ENCODE measurements at places on chromosomes 3 and 15. TPM values are rescaled to one million over a fixed set of nuclear protein-coding genes. Genes with fewer than 3 reads are reported as not detected.

GRCh38 chr15:92164327-92165000 lies 229.2 kb upstream of the ST8SIA2 start:
- peaks cover 11% of the 10 kb centered on the region for H3K4me1 ChIP-seq
- no peak overlapping the region for H3K4me3 ChIP-seq
- H3K36me3 ChIP-seq = peaks cover 15% of the 10 kb centered on the region
- DNase-seq = no peak
- H3K27ac ChIP-seq = no peak overlapping the region

GRCh38 chr15:76293361-76293760 lies 17.9 kb downstream of the ETFA start:
- peaks cover 7% of the 10 kb centered on the region for H3K4me1 ChIP-seq
- H3K27ac ChIP-seq = no peak overlapping the region
- H3K27me3 ChIP-seq = no peaks in the 10 kb centered on the region
- no peak overlapping the region for H3K4me3 ChIP-seq
- DNase-seq = no peak
- H3K36me3 ChIP-seq = peaks cover 24% of the 10 kb centered on the region

- H3K4me3 ChIP-seq = no peak overlapping the region
- no peaks in the 10 kb centered on the region for H3K27me3 ChIP-seq
- no peak for DNase-seq
- no peaks in the 10 kb centered on the region for H3K36me3 ChIP-seq
- no peak overlapping the region for H3K27ac ChIP-seq
Measured at GRCh38 chr3:28982906-28983305, 298.0 kb upstream of the RBMS3 start.

DNA sequence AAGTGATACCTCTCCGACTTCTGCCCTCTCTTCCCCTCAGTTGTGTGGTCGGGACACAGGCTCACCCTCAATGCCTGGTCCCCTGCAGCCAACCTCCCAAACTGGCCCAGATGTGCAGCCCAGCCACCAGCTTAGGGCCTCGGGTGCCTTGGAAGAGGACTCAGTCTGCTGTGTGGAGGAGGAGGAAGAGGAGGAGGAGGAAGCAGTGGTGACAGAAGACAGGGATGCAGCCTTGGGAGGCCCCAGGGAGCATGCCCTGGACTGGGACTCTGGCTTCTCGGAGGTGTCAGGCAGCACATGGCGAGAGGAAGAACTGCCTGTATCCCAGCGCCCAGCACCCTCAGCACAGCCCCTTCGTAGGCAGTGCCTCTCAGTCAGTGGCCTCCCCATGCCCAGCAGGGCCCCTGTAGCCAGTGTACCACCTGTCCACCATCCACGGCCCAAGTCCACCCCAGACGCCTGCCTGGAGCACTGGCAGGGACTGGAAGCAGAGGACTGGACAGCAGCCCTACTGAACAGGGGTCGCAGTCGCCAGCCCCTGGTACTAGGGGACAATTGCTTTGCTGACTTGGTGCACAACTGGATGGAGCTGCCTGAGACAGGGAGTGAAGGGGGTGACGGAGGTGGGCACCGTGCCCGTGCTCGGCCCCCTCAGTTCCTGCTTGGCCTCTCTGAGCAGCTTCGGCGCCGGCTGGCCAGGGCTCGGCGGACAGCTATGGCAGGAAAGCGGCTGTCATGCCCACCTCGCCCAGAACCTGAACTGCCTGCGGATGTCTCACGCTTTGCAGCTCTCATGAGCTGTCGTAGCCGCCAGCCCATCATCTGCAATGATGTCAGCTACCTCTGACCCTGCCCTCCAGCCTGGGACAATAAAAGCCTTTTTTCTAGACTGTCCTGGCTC lies 1.3 kb downstream of the INKA1 start:
- H3K27me3 ChIP-seq = peaks cover 16% of the 10 kb centered on the region
- H3K4me3 ChIP-seq = peak overlapping the region; percentile 83
- no peak overlapping the region for H3K27ac ChIP-seq
- DNase-seq = no peak
- peaks cover 12% of the 10 kb centered on the region for H3K36me3 ChIP-seq

DNA sequence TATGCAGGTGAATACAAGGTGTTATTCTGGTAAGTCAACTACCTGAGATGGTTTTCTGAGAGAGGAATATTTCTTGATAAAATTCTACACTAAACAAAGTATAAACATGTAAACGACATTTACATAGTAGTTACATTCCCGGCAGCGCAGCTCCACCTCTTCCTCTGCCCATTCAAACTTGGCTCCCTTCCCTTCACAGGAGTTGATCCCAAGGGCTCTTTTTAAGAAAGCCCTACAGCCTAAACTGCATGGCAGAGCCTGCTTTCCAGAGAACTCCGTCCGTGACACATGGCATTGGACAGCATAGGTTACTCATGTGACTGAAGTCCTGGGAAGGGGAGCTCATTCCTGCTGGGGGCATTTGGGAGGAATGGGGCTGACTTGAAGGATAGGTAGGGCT lies 22.0 kb upstream of the LCTL start:
- no peak overlapping the region for H3K27ac ChIP-seq
- H3K4me1 ChIP-seq = no peaks in the 10 kb centered on the region
- peaks cover 10% of the 10 kb centered on the region for H3K27me3 ChIP-seq
- no peak overlapping the region for H3K4me3 ChIP-seq

GRCh38 chr15:66594344-66594743 lies 28.5 kb upstream of the LCTL start:
- peaks cover 5% of the 10 kb centered on the region for H3K27me3 ChIP-seq
- H3K36me3 ChIP-seq = no peaks in the 10 kb centered on the region
- H3K27ac ChIP-seq = no peak overlapping the region
- H3K4me3 ChIP-seq = no peak overlapping the region
- no peak for DNase-seq
- H3K4me1 ChIP-seq = peaks cover 7% of the 10 kb centered on the region

GRCh38 chr3:170992854-170993253 lies 33.7 kb downstream of the SLC2A2 start:
- H3K27ac ChIP-seq = no peak overlapping the region
- H3K36me3 ChIP-seq = no peaks in the 10 kb centered on the region
- DNase-seq = no peak
- H3K27me3 ChIP-seq = peaks cover 14% of the 10 kb centered on the region

DNA sequence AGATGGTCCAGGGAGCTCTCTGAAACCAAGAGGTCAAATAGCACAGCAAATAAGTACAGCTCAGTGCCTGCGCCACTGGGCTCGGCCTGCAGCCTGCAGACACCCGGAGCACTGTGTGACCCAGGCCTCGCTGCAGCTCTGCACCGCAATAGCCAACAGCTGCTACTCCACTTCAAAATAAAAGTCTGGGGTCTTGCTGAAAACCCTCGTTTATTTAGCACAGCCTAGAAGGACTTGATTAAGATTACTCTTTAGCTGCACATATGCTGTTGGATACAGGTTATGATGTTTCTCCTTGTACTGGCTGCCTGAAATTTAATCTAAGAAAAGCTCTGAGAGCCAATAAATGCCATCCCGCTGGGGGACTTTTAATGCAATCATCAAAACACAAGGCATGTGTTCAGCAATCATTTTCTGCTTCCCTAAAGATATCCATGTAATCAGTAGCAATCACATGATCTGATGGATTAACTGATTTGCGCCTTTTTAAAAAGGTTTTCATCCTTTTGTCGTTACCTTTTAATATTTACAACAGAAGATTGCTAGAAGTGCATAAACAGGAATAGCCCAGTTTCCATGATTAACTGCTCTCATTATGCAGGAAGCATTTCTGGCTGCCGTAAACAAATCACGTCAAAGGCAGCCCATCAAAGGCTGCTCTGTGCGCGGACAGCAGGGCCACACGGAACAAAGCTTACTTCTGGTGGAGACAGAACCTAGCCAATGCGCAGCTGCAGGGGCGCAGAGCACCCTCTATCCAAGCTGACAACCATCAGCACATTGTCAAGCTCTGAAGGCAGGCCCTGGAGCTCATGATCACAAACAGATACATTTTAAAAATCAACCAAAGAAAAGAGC lies 58.8 kb downstream of the CLASP2 start:
- no peaks in the 10 kb centered on the region for H3K4me1 ChIP-seq
- H3K36me3 ChIP-seq = peaks cover 3% of the 10 kb centered on the region
- no peak for DNase-seq
- no peak overlapping the region for H3K27ac ChIP-seq
- no peaks in the 10 kb centered on the region for H3K27me3 ChIP-seq

GRCh38 chr3:70863049-70863448 lies 550.6 kb upstream of the MDFIC2 start:
- H3K4me1 ChIP-seq = no peaks in the 10 kb centered on the region
- peaks cover 18% of the 10 kb centered on the region for H3K27me3 ChIP-seq
- no peak for DNase-seq
- no peaks in the 10 kb centered on the region for H3K36me3 ChIP-seq

GRCh38 chr3:159685801-159686200 lies 302.8 kb upstream of the IL12A start:
- H3K27ac ChIP-seq = no peak overlapping the region
- no peaks in the 10 kb centered on the region for H3K36me3 ChIP-seq
- DNase-seq = no peak
- no peaks in the 10 kb centered on the region for H3K27me3 ChIP-seq

The CILP gene
- not detected for total RNA-seq

The ATP8B4 gene
- 19.9 TPM for total RNA-seq

The CCR3 gene
- total RNA-seq = 1.2 TPM

The CCRL2 gene
- 6.2 TPM for total RNA-seq

The PLCL2 gene
- 39.8 TPM for total RNA-seq

The IQCF5 gene
- total RNA-seq = not detected

The C3orf22 gene
- not detected for total RNA-seq

The HRG gene
- not detected for total RNA-seq

Measured in activated CD4-positive, alpha-beta memory T cell treated with anti-CD3 and anti-CD28 coated beads, Interleukin-2, amount 10 ng/mL, durations not matched to agents 7 days and 5 days (primary cell).